Endothelial cell of coronary artery (primary cell): ENCODE measurements at places on chromosomes 1 and 21. TPM values are rescaled to one million over a fixed set of nuclear protein-coding genes. Genes with fewer than 3 reads are reported as not detected.

The RBBP5 gene
- total RNA-seq: 15.3 and 18.2 TPM in 2 replicates

The CFAP74 gene
- total RNA-seq: not detected in 2 replicates

The PGBD5 gene
- total RNA-seq: under 0.01 and 0.09 TPM in 2 replicates

The GCSAML gene
- not detected in 2 replicates for total RNA-seq

The TSACC gene
- not detected in 2 replicates for total RNA-seq
